ENCODE measurements at places on chromosomes 12 and 14. TPM values are rescaled to one million over a fixed set of nuclear protein-coding genes. Genes with fewer than 3 reads are reported as not detected.

Gene RNASE3
- not detected for total RNA-seq

Gene SIRT4
- 4.1 TPM for total RNA-seq

DNA sequence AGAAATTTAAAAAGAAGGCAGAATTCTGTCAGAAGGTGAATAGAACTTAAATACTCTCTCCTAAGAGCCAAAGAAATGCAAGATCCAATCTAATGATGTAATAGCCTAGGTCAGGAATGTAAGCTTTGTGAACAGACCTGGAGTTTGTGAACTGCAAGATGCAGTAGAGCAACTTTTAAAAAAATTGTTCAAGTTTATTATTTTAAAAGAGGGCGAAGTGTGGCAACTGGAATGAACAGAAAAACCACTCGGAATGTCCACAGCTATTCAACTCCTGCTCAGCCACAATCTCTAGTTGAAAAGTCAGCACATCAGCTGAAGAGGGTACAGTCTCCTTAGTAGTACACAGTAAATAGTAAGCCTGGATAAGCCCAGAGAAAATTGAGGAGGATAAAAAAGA, 228.8 kb downstream of the PPFIA2 start:
- H3K27ac ChIP-seq: no peak overlapping the region
- no peak for DNase-seq
- no peak overlapping the region for H3K4me3 ChIP-seq
- H3K27me3 ChIP-seq: no peaks in the 10 kb centered on the region
- no peaks in the 10 kb centered on the region for H3K36me3 ChIP-seq
- no peaks in the 10 kb centered on the region for H3K4me1 ChIP-seq

DNA sequence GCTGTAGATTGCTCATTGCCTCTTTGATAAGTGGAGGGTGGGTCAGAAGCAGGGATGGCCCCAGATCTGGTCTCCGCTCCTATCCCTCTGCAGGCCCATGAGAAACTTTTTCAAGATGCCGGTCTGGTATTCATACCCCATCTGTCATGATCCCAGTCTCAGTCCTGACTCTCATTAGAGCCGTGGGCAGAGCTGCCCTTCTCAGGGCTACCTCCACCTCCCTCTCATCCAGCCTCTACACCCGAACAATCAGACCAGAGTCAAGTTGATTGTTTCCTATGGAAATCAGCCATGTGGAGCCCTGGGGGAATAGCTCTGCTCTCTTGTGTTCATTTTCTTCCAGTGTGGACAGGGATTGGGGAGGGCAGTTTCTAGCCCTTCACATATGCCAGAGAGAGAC, 45.8 kb downstream of the NEUROD4 start:
- H3K27ac ChIP-seq: no peak overlapping the region
- no peak for DNase-seq
- H3K27me3 ChIP-seq: no peaks in the 10 kb centered on the region

- no peaks in the 10 kb centered on the region for H3K36me3 ChIP-seq
- no peak overlapping the region for H3K27ac ChIP-seq
- no peaks in the 10 kb centered on the region for H3K27me3 ChIP-seq
- no peak for DNase-seq
- H3K4me3 ChIP-seq: no peak overlapping the region
Observed at GRCh38 chr14:54174457-54174856, 217.8 kb upstream of the BMP4 start.

Data from Peyer's patch (tissue), 4 donors.